ENCODE measurements at places on chromosomes 7 and 10.

DNA sequence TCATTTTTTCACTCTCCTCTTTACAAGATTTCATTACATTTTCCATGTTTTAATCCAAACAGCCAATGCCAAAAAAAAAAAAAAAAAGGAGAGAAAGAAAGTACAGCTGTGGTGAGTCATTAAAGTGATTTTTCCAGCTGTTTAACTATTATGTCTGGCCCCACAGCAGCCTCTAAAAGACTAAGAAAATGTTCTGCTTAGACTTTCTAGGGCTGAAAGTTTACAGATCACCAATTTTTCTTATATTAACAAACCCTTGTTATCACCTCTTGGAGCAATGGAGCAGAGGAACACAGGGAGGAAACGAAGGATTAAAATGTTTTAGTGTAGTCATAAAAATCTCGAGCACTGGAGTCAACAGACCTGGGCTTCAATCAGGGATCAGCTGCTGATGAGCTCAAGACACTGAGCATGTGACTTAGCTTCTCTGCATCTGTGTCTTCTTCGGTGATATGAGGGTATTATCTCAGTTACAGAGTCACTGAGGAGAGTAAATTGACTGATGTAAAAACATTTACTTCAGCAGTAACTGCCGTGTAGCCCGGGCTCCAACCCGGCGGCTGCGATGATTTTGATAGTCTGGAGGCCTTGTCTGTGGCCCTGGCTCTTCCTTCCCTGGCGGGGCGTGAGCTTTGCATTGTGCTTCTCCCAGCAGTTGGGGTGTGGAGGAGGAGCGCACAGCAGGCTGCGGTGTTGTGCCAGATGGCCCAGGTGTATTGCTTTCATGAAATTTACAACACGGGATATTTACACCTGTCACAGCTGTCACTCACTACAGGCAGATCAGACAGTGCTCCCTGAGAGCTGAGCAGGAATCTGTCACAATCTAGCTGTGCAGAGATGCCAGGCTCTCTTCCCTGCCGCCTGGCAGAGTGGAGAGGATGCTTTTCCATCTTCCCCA lies 298.3 kb upstream of the FZD8 start:
- no peak for DNase-seq

- no peak for DNase-seq
Measured at GRCh38 chr10:119161680-119162451, 3.6 kb downstream of the SFXN4 start.

- no peak for DNase-seq
Measured at GRCh38 chr10:93190372-93190771, 116.7 kb downstream of the CYP26A1 start.

DNA sequence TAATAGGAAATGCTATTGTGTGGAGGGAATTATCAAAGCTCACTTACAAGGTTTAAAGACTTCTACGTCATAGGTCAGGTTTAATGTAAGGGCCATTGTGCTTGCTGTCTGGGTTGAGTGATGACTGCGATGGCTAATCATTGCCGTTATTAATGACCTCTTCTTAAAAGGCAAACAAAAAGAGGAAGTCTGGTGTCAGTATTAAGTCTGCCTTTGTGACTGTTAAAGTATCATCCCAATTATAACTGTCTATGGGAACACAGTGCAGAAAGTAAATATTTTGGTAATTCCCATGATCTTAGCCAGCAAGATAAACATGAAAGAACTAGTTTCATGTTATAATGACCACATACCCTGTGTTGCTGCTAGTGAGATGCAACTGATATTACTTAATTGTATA lies 382.4 kb downstream of the BBS9 start:
- DNase-seq = no peak

GRCh38 chr7:37706804-37707203 lies 23.2 kb downstream of the GPR141 start:
- no peak for DNase-seq

- DNase-seq = no peak
Measured at GRCh38 chr7:92606985-92607384, 16.8 kb upstream of the FAM133B start.

GRCh38 chr7:22267930-22268615 lies 88.9 kb downstream of the RAPGEF5 start:
- no peak for DNase-seq

DNA sequence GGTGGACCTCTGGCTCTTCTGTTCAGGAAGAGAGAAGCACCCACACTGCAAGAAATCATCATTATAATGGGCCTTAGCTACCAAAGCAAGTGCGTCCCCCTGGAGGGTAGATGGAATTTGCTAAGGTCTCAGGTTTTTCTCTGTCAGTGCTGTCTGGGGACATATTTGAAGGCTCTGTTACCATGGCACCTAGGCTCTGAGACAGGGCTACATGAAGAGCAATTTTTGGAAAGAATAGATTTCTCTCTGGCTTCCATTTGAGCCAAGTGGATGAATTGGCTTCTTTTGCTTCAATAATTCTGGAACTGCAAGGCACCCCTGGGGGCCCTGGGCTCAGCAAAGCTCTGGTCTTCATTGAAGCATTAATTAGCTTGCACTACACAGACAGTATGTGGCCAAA lies 349.1 kb upstream of the GALNT17 start:
- no peak for DNase-seq

- DNase-seq = no peak
Measured at GRCh38 chr7:153934629-153935028, 117.6 kb upstream of the DPP6 start.

DNA sequence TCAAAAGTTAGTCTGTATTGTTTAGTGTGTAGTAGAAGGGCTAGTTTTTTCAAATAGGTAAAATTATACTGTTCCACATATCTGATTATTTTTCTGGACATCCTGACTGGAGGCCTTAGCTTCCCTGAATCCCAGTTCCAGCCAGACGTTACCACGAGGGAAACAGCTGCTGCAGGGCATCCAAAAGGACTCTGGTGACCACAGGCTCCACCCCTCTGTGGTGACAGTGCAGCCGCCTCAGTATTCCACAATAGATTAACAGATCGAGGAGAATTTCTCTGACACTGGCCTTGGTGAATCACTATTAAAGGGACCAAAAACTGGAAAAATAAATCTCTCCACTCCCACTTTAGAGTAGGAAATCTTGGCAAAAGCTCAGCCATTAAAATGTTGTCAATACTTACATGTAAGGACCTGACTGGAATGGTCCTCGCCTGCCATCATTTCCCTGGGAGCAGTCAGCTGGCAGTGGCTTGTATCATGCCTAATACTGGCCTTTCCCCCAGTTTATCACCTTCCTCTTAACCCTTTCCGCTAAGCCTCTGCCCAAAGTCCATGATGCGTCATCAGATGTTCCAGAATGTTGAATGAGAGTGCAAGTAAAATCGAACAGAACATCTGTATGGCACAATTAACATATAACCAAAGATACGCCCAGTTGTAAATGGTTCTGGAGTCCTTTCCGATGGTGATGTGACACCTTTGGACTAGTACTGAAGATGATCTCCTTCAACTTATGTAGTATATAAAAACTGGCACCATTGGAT lies 31.6 kb downstream of the ENO4 start:
- no peak for DNase-seq

GRCh38 chr10:78354101-78354500 lies 320.4 kb downstream of the RPS24 start:
- no peak for DNase-seq

DNA sequence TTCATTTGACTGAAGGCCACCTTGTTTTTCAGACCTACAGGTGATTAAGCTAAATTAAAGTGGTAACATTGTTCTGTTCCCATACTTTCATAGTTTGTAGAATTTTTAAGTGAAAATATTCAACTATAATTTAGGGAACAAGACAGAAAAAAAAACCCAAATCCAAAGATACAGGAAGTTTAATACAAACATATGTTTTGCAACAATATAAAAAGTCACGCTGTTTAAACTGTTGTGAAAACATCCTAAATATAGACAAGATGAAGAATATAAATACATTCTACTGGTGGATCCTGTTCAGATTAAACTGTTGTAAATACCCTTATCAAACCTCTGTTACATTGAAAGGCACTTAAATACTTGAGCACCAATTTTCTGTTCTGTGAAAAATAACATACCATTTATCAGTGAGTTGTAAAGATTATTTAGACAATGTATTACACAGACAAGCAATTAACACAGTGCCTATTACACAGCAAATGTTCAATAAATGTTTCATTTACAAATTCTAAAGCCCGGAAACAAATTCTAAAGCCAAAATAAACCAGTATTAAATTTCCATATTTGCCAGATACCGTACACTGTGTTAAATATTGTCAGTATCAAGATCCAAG lies 14.2 kb downstream of the ASZ1 start:
- DNase-seq = no peak

GRCh38 chr7:146768957-146769356 lies 652.4 kb downstream of the CNTNAP2 start:
- no peak for DNase-seq

DNA sequence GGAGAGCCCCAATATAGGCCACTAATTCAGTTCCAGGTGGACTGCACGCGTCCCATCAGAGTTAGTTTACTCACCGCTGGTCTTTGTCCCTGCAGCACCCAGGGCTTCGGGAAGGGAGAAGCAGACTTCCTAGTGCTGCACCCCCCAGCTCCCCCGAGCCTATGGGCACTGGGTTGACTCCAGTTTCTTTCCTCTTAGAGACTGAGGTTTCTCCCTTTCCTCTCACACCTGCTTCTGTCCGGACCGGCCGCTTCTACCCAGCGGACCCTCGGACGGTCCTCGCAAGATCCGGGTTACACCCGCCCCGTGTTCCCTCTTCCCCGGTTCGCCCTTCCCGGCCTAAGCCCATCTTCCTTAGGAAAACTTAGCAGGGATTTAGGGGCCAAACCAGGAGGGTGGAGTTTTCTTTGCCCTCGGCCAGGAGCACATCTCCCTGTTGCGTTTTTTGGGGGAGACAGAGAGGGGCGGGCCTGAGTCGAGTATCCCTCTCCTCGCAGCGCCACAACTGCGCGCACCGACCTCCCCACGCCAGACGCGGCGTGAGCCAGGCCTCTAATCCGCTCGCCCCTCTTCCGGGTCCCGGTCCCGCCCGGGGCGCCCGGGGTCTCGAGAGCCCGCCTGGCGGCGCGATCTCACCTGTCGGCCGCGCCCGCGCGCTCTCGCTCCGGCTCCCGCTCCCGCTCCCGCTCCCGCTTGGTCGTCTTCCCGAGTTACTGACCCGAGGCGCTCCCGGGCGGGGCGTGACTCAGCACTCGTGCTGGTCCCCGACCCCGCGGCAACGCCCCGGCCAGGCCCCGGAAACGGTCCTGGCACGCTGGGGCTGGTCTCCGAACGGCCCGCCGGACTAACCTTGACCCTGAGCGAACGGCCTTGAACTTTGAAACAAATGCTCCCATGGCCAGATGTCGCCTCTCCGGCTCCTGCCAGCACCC lies at the start of gene AIFM2:
Gene AIFM2, minus strand, starts transcription at position 728 of the 932 bp plus-strand sequence. CDS start 8,741 bp downstream, outside the sequence.
- DNase-seq = no peak

DNA sequence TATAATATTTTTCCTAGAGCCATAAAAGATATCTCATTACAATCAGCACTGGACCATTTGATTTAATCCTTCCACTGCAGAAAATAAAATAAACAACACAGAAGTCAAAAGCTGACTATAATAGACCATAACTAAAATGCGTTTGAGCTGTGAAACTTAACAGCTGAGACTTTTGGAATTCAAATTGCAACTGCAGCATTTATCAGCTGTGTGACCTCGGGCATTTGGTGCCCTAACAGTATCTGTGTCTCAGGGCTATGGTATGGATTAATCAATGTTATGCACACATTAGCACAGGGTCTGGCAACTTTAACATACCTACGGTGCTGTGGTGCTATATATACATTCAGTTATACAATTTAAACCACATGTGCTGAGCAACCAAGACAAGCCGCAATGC lies 160.1 kb downstream of the COL28A1 start:
- no peak for DNase-seq

- DNase-seq = no peak
Measured at GRCh38 chr10:114094795-114095194, 51.1 kb downstream of the ADRB1 start.

DNA sequence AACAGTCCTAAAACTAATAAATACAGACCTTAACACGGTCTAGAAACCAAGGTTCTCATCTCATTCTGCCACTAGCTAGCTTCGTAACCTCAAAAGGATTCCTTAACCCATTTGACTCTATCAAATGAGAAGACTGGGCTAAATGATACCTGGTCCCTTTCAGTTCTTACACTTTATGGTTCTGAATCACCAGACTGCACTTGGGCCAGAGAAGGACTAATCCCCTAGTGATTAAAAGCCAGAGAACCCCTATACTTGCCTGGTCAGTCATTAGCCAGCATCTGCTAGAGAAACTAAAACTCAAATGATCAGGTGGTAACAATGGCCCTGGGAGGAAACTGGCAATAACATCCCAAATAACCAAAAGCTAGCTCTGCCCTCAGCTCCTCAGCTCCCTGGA lies 16.8 kb downstream of the TMEM243 start:
- DNase-seq = no peak

DNA sequence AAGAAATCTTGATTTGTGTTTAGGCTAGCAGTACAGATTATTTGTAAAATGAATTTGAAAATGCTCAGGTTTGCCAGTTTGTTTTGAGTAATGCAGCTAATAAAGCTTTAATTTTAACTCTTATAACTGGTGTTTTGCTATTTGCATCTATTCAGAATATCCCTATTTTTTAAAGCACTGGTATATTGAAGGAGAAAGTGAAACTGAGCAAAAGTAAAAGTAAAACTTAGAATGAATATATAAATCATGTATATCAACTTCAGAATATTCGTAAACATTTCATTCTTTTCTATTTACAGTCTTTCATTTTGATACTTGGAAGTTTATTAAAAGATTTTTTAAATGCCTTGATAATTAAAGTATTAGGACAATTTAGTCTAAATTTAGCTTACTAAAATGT lies 26.2 kb downstream of the TASOR2 start:
- DNase-seq = no peak

DNA sequence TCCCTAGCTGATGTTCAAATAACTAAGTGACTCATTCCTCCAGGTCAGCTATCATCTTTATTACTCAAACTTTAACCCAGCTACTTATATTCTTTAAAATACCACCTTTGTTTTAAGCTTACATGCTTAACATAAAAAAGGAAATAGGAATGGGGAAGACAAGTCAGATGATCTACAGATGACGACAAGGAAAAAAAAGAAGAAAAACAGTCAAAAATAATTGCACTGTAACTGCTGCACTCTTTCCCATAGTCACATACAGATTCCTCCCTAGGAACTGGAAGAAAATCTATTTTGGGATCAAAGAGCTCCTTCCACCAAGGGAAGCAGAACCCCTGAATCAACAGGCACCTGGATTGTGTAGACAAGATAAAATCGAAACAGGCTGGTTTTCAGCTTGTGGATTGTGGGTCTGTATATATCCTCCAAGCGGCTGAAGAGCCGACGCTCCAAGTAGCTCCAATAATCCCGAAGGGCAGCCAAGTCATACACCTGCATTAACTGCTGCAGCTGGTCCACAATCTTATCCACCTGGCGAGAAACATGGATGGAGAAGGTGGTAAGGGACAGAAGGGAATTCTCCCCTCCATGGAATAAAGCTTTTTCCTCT lies 2.0 kb downstream of the WDR91 start:
- no peak for DNase-seq

DNA sequence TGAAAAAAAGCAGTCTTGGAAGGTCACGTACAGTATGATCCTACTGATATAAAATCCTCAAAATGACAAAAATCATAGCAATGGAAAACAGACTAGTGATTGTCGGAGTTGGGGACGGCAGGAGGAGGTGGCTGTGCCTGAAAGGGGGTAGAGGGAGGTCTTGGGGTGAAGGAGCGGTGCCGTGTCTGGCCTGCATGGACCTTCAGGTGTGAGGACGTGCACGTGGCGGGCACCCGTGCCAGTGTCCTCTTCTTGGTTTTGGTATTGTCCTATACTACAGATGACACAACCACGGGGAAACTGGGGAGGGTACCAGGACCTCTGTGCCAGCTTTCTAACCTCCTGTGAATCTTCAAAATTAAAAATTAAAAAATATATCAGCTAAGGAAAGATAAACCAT lies 73.0 kb downstream of the COBL start:
- DNase-seq = no peak

GRCh38 chr10:47435081-47435480 lies 48.8 kb downstream of the ANXA8 start:
- DNase-seq = no peak
